Lower lobe of right lung (tissue), 2 donors: ENCODE measurements at places on chromosomes 13 and 19. TPM values are rescaled to one million over a fixed set of nuclear protein-coding genes. Genes with fewer than 3 reads are reported as not detected.

GRCh38 chr13:77740931-77741596 is 43.6 kb downstream of the SLAIN1 start:
- no peak overlapping the region for H3K27ac ChIP-seq
- no peak overlapping the region for H3K4me3 ChIP-seq
- no peak for DNase-seq
- H3K36me3 ChIP-seq = peaks cover 3% of the 10 kb centered on the region
- no peaks in the 10 kb centered on the region for H3K4me1 ChIP-seq
- H3K27me3 ChIP-seq = no peaks in the 10 kb centered on the region

DNA sequence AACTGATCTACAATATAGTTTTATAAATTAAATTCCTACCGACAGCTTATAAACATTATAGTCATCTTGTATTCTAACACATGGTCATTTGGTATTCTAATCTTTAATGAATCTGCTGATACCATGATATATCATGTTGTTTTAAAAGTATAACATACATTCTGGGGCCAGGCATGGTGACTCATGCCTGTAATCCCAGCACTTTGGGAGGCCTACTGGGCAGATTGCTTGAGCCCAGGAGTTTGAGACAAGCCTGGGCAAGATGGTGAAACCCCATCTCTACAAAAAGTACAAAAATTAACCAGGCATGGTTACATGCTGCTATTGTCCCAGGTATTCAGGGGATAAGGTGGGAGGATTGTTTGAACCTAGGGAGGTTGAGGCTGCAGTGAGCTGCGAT is 3.1 kb downstream of the ZNF383 start:
- H3K36me3 ChIP-seq = peaks cover 25% of the 10 kb centered on the region
- no peaks in the 10 kb centered on the region for H3K27me3 ChIP-seq
- H3K4me1 ChIP-seq = peaks cover 5% of the 10 kb centered on the region
- H3K4me3 ChIP-seq = no peak overlapping the region
- H3K27ac ChIP-seq = no peak overlapping the region

DNA sequence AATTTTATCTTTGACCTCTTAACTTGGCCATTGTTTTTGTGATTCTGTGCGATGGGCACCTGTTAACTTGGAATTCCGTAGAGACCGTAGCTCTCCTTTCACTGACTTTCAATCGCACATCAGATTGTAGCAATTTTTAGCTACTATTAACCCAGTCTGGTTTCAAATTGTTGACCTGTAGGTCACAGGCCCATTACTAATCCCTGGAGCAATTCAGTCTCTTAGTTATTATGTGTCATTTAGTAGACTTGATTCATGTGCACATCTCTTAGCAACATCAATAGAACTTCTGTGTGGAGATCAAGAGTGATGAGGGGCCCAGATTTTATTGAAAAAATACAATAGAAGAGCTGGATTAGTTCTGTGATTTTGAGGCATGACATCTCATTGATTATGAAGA is 549.6 kb upstream of the SLC10A2 start:
- no peaks in the 10 kb centered on the region for H3K36me3 ChIP-seq
- no peak for DNase-seq
- no peak overlapping the region for H3K27ac ChIP-seq
- H3K4me3 ChIP-seq = no peak overlapping the region
- no peaks in the 10 kb centered on the region for H3K27me3 ChIP-seq

GRCh38 chr13:59266478-59267063 is 897.2 kb downstream of the DIAPH3 start:
- H3K36me3 ChIP-seq = no peaks in the 10 kb centered on the region
- no peak overlapping the region for H3K4me3 ChIP-seq
- H3K4me1 ChIP-seq = no peaks in the 10 kb centered on the region
- no peak overlapping the region for H3K27ac ChIP-seq
- DNase-seq = no peak
- no peaks in the 10 kb centered on the region for H3K27me3 ChIP-seq

- no peaks in the 10 kb centered on the region for H3K36me3 ChIP-seq
- peaks cover 1% of the 10 kb centered on the region for H3K4me1 ChIP-seq
- H3K4me3 ChIP-seq = no peak overlapping the region
Measured at GRCh38 chr19:16951529-16951928, 62.7 kb downstream of the F2RL3 start.

DNA sequence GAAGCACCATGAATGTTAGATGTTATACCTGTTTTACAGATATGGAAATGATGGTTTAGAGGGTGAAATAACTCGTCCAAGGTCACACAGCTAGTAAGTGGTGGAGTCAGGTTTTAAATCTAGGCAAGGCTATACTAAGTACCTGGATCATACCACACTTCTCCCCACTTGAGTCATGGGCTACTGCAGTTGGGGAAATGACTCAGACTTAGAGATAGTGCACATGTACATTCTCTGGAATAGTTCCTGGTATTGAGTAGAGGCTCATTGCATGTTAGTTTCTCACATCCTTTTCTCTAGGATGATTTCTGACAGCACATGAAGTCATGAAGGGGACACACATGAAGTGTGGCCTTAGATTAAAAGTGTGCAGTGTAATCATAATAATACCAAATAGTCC is 76.2 kb upstream of the TNFSF11 start:
- no peaks in the 10 kb centered on the region for H3K27me3 ChIP-seq
- no peak overlapping the region for H3K4me3 ChIP-seq
- H3K4me1 ChIP-seq = no peaks in the 10 kb centered on the region
- no peak for DNase-seq

GRCh38 chr13:27161980-27162379 is 9.6 kb downstream of the USP12 start:
- H3K27ac ChIP-seq = no peak overlapping the region
- H3K27me3 ChIP-seq = no peaks in the 10 kb centered on the region
- H3K4me1 ChIP-seq = peaks cover 44% of the 10 kb centered on the region
- no peaks in the 10 kb centered on the region for H3K36me3 ChIP-seq
- H3K4me3 ChIP-seq = no peak overlapping the region
- DNase-seq = no peak

DNA sequence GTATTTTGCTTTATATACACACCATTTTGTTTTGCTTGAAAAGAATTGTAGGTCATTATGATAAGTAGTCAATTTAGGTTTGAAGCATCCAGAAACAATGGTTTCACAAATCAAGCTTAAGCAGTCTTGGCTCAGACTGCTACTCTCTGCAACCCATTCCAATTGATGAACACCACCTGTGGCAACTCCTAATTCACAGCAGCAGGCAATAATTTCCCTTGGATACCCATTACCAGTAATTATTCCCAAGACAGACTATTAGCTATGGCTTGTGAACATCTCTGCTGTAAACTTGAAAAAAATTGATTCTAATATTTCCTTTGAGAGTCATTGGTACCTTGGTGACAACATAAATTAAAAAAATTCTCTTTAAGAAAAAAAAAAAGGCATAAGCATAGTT is 299.3 kb upstream of the SLITRK6 start:
- H3K4me1 ChIP-seq = no peaks in the 10 kb centered on the region
- no peaks in the 10 kb centered on the region for H3K27me3 ChIP-seq
- H3K36me3 ChIP-seq = no peaks in the 10 kb centered on the region
- no peak for DNase-seq
- no peak overlapping the region for H3K27ac ChIP-seq
- H3K4me3 ChIP-seq = no peak overlapping the region

GRCh38 chr13:91167706-91168385 is 179.6 kb upstream of the MIR17HG start:
- no peaks in the 10 kb centered on the region for H3K36me3 ChIP-seq
- H3K27ac ChIP-seq = no peak overlapping the region
- H3K4me3 ChIP-seq = no peak overlapping the region
- H3K27me3 ChIP-seq = no peaks in the 10 kb centered on the region
- no peaks in the 10 kb centered on the region for H3K4me1 ChIP-seq

GRCh38 chr13:20894245-20894644 is 8.3 kb downstream of the XPO4 start:
- H3K27me3 ChIP-seq = no peaks in the 10 kb centered on the region
- H3K4me3 ChIP-seq = no peak overlapping the region
- no peaks in the 10 kb centered on the region for H3K4me1 ChIP-seq
- no peak for DNase-seq

- H3K27ac ChIP-seq = peak overlapping the region; percentile 98
- peaks cover 57% of the 10 kb centered on the region for H3K4me1 ChIP-seq
- H3K36me3 ChIP-seq = peaks cover 22% of the 10 kb centered on the region
- no peak for DNase-seq
- H3K4me3 ChIP-seq = peak overlapping the region; percentile 81
Measured at GRCh38 chr13:41061914-41062837, 867 bp downstream of the WBP4 start.

- peaks cover 91% of the 10 kb centered on the region for H3K4me1 ChIP-seq
- H3K27me3 ChIP-seq = no peaks in the 10 kb centered on the region
- peak; percentile 91 for DNase-seq
- peak overlapping the region; percentile 94 for H3K4me3 ChIP-seq
Measured at GRCh38 chr19:1269478-1270212, 513 bp downstream of the CIRBP start.

DNA sequence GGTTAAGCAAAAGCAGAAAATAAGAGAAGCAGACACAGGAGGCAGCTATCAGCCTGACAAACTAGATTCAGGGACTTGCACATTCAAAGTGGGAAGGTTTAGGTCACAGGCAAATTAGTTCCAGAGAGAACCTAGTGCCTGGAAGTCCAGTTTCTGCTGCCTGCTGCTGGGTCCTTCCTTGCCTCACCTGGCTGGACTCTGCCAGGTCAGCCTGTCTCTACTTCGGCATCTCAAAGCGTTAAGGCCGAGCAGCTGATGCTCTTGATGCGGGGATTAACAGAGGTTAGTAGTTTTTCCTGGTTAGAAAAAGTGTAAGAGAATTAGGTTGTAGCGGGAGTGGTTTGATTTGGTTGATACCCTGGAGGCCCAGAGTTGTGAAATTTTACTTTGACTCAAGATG is 52.0 kb downstream of the KLF5 start:
- H3K4me1 ChIP-seq = no peaks in the 10 kb centered on the region
- no peaks in the 10 kb centered on the region for H3K36me3 ChIP-seq
- no peak overlapping the region for H3K4me3 ChIP-seq
- H3K27me3 ChIP-seq = no peaks in the 10 kb centered on the region

DNA sequence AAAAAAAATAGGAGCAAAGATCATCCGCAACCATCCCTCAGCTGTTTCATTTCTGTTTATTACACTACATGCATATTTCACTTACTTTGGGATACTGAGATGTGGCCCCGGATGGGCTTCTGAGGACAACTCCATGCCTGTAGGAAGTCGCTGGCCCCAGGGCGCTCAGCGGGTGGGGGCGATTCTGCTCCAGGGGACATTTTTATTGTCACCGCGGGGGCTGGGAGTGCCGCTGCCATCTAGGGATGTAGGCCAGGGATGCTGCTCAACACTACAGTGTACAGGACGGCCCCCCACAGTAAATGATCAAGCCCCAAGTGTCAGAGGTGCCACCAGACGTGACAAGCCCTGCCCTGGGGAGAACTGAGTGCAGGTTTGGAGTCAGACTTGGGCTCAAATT is 6.4 kb upstream of the BST2 start:
- H3K27ac ChIP-seq = no peak overlapping the region
- peaks cover 21% of the 10 kb centered on the region for H3K36me3 ChIP-seq
- no peak for DNase-seq
- no peak overlapping the region for H3K4me3 ChIP-seq
- no peaks in the 10 kb centered on the region for H3K27me3 ChIP-seq
- peaks cover 29% of the 10 kb centered on the region for H3K4me1 ChIP-seq

- no peaks in the 10 kb centered on the region for H3K36me3 ChIP-seq
- no peak for DNase-seq
- no peaks in the 10 kb centered on the region for H3K4me1 ChIP-seq
- no peak overlapping the region for H3K27ac ChIP-seq
- no peaks in the 10 kb centered on the region for H3K27me3 ChIP-seq
- H3K4me3 ChIP-seq = no peak overlapping the region
Measured at GRCh38 chr19:30621326-30621920, 249.2 kb downstream of the ZNF536 start.

DNA sequence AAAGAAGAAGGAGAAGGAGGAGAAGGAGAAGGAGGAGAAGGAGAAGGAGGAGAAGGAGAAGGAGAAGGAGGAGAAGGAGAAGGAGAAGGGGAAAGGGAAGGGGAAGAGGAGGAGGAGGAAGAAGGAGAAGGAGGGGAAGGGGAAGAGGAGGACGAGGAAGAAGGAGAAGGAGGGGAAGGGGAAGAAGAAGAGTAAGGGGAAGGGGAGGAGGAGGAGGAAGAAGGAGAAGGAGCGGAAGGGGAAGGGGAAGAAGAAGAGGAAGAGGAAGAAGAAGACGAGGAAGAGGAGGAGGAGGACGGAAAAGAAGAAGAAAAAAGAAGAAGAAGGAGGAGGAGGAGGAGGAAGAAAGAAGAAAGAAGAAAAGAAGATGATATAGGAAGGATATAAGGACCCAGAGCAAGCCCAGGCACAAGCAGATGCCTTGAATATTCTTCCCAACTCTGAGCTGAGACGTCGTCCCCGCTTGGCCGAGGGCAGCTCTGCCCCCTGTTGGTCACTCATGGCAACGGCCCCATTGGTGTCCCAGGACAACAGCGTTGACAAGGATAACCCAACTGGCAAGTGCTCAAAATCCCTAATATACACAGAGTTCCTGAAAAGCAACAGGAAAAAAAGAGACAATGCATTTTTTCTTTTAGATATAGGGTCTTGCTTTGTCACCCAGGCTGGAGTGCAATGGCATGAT is 30.6 kb upstream of the IGSF23 start:
- no peak for DNase-seq
- no peak overlapping the region for H3K4me3 ChIP-seq
- no peaks in the 10 kb centered on the region for H3K36me3 ChIP-seq

- H3K27ac ChIP-seq = no peak overlapping the region
- no peaks in the 10 kb centered on the region for H3K27me3 ChIP-seq
- no peak for DNase-seq
- H3K36me3 ChIP-seq = no peaks in the 10 kb centered on the region
- no peak overlapping the region for H3K4me3 ChIP-seq
Measured at GRCh38 chr13:106393776-106394175, 141.7 kb downstream of the EFNB2 start.

- H3K27ac ChIP-seq = no peak overlapping the region
- no peaks in the 10 kb centered on the region for H3K36me3 ChIP-seq
- no peak for DNase-seq
- no peaks in the 10 kb centered on the region for H3K27me3 ChIP-seq
Measured at GRCh38 chr13:23460309-23460708, 26.8 kb upstream of the SACS start.

The SOX21 gene
- 0.18 TPM for total RNA-seq

The AMH gene
- total RNA-seq = 1.9 TPM

The LRRC63 gene
- 1.7 TPM for total RNA-seq

The RNU6-9 gene
- not detected for total RNA-seq

The KCNN1 gene
- total RNA-seq = not detected

The CD209 gene
- 18.8 TPM for total RNA-seq

The NDUFS7 gene
- total RNA-seq = 76.7 TPM
